ENCODE measurements at places on chromosomes 2 and 18.

- no peak for DNase-seq
Observed at GRCh38 chr2:128314348-128315121, 4.1 kb downstream of the HS6ST1 start.

DNA sequence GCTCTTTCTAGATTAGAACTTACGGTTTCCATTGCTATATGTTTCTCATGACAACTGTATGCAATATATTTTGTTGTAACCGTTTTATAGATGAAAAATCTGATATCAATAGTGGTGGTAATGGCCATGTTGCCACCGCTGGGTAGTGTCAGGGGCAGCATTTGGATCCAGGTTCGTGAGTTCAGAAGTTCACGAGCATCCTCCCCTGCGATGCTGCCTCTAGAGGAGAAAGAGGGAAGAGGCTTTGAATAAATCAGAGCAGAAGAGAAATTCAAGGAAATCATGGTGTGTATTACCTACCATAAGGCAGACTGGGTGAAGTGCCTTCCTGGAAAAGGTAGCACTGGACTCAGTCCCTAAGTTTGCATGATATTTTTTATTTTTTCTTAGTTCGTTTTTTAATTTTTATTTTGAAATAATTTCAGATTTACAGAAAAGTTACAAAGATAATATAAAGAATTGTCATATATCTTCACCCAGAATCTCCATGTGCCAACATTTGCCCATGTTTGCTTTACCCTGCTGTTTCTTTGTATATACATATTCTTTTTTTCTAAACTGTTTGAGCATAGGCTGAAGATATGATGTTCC lies 3.3 kb upstream of the ZBTB7C start:
- DNase-seq, result no peak

DNA sequence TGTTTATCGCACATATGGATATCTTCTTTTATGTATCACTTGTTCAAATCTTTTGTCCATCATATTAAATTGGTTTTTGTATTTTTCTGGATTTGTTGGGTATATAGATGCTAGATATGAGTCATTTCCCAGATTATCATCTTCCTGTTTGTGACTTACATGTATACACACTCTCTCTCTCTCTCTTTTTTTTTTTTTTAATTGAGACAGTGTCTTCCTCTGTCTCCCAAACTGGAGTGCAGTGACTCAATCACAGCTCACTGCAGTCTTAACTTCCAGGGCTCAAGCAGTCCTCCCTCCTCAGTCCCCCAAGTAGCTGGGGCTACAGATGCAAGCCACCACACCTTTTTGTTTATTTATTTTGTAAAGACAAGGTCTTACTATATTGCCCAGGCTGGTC lies 43.8 kb downstream of the XIRP2 start:
- DNase-seq, result no peak

DNA sequence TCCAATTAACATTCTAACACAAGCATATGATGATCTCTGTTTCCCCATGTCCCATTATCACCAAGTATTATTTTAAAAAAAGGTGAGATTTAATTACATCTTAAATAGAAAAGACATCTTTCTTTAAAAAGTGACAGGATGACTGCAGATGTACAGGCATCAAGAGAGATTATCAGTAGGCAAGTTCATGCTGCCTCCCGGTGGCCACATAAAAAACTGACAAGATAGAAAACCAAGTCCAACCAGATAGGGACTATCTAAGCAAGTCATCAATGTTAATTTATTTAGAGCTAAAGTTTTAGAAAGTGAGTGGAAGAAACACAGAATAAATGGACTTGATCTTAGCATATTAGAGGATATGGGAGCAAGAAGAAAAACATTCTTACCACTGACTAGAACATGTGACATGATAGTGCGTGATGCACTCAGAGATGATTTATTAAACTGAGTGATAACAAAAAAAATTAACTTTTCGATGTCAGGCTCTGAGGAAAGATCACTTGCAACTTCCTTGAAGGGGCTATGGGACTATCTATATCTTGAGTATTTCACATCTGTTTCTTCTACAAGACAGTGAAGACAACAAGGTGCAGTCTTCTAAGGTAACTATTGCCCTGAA lies 5.4 kb upstream of the TDRD15 start:
- DNase-seq, result no peak

DNA sequence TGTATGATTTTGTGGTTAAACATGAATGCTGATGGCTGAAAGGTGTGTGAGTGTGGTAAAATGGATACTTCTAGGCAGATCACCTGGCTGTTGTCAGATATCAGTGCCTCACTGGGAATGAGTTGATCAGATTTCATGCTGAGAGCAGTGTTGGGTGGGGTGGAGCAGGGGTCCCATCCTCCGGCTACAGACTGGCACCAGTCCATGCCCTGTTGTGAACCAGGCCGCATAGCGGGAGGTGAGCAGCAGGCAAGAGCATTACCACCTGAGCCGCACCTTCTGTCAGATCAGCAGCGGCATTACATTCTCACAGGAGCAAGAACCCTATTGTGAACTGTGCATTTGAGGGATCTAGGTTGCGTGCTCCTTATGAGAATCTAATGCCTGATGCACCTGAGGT lies 78.7 kb downstream of the GLI2 start:
- no peak for DNase-seq

DNA sequence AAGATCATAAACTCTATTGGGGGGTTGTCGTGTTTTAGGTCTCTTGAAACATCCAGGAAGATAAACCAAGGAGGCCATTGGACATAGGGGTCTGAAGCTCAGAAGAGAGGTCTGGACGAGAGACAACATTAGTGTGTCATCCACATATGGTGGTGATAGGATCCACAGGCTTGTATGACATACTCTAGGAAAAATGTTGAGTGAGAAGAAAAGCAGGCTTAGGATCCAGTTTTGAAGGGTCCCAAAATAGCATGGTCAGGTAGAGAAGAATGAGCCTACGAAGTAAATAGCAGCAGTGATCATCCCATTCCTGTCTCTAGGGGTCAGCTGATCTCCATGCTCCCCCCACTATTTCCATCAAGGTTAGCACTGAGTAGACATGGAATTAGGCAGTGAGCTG lies 166.8 kb downstream of the ANKRD30B start:
- no peak for DNase-seq

DNA sequence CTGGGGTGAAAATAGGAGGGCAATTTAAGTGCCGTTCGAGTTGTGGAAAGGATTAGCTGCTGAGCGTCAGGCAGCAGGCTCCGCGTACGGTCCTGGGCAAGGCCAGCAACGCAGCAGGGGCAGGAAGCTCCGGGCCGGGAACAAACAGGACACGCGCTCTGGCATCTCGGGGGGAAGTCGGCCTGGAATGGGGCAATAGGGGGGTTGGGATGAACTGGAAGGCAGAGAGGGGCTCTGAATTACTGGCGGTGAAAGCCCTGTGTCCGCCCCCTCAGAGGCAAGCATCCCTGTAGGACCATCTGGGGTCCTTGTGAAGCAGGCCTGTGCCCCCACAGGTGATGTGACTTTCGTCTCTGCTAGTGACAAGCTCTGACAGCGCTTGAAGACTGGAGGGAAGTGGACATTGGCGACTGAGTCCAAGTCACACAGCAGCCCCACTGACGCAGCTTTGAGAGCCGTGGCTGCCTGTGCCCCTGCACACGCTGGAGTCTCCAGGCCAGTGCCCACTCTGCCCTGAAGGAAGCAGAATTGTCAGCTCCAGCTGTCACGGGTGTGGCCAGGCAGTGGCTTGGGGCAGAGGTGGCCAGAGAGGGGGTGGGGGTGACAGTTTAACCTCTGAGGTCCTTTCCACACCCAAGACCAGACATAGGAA lies 22.3 kb downstream of the GPR35 start:
- DNase-seq, result no peak

- no peak for DNase-seq
Observed at GRCh38 chr2:42743659-42743990, 20.3 kb downstream of the OXER1 start.

DNA sequence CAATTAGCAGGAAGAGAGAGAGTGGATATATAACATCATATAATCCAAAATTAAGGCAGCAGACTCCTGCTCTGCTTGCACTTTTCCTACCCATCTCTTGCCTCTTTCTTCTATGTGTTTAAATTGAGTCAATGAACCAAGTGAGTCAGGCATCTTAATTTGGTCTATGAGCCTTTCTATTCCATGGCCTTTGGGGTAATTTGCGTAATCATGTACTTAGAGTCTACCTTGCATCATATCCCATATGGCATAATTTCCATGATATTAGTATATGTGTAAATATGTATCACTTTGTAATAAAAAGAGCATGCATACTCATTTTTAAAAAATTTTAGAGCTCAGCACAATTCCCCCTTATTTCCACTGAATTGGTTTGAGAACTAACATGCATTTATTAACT lies 555.2 kb downstream of the STK39 start:
- no peak for DNase-seq

- DNase-seq, result no peak
Observed at GRCh38 chr2:239386872-239387445, 13.9 kb downstream of the HDAC4 start.

- DNase-seq, result peak; percentile 92
Observed at GRCh38 chr2:191020221-191020741, 6.3 kb upstream of the STAT1 start.

- DNase-seq, result no peak
Observed at GRCh38 chr2:82814146-82814545, 1644.9 kb downstream of the SUCLG1 start.

DNA sequence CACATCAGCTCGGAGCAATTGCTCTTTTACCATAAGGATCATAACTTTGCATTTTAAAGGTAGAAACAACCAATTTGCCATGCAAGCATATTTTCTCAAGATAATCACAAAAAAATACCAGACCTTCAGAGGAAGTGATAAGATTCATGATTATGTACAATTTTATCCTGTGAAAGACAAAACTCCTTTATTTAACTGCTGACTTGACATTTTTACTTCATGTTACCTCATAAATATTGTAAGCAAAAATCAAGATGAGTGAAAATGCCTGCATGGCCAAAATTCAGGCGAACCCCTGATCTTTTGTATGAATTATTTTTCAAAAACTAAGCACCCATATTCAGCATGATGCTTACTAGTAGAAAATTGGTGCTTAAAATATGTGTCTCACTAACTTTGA lies 246.4 kb downstream of the CD226 start:
- no peak for DNase-seq

DNA sequence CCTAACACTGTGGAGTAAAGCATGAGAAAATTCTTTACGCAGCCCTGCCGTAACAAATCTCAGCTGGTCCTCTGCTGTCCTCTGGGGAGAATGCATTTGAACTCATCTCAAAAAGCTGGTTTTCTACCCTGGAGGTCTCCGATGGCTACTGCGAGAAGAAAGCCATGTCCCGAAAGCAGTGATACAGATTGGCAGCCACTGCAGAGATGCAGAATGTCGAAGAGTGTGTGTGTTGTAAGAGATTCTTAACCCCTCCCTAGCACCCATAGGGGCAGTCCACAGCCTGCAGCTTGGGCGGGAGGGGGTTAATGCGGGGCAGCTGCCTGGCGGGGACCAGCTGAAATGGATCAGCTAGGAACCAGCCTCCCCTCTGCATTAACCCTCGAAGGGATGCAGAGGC lies 235.9 kb downstream of the ZNF516 start:
- DNase-seq, result no peak

DNA sequence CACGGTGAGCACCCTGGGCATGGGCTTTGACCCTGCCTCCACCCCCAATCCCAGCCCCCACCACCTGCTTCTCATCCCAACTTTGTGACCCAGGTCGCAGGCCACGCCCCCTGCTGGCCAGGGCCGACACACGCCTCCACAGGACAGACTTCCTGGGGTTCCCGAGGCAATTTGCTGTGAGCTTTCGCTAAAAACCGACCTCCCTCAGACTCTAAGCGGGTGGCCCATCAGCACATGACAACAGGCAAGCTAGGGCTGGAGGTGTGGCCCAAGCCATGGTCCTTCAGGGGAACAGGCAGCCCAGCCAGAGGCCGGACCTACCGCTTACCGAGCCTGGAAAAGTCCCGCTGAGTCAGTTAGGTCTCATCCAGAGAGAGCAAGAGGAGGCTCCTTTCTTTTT lies 31.9 kb downstream of the C1QL2 start:
- DNase-seq, result no peak

GRCh38 chr2:49858113-49858490 lies 703.8 kb upstream of the FSHR start:
- no peak for DNase-seq

DNA sequence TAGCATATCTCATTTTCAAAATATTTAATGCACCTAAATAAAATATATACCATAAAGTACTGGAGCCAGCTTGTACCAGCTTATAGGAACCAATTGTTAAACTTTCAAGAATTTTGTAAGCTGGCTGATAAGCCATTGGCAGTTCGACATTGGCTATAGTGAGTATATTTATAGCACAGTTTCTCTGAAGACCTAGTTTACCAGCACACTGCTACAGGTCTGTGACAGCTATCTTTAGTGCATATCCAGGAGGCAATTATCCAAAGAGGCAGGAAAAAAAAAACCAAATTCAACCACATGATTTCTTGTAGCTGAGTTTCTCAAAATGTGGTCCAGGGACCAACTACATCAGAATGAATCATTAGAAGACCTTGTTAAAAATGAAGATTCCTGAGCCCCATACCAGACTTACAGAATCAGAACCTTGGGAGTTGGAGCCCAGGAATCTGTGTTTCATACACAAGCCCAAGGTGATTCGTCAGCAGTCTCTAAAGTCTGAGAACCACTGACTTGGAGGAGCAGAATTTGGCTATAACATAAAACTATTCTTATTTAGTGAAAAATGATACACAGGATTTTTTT lies 279.0 kb upstream of the NRP2 start:
- no peak for DNase-seq

DNA sequence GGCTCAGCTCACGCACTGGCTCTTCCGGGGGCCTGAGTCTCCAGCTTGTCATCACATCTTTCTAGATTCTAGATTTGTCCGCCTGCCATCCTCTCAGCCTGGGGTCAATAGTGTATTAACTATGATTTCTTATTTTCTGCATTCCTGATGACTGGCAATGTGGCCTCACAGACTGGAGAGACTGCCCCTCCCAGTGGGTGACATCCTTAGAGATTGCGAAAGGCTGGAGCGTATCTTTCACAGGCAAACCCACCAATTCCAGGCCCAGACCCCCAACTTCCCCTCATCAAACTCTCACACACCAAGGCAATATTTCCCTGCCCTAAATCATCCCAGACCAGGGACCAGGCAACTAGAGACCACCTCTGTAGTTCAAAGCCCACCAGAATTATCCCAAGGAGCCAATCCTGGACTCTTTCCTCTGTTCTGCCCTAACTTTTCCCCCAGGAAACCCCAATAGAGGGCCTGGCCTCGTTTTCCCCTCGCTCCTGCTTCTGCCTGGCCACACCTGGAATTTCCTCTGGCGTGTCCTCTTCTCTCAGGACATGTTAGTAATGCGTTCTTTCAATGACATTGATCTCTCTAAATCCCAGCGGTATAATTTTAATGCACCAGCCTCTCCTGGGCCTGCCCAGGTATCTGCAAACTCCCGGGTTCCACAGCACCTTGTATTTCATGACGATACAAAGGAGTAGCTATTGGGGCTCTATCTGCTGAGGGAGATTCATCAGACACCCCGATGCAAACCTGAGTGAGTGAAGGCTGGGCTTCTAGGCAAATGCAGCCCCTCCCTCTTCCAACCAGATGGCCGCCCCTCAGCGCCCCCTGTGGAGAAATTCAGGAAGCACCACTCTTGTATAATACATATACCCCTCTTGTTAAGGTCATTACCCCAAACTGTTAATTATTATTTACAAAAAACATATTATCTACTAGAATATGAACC lies 2.4 kb upstream of the KCNF1 start:
- no peak for DNase-seq

GRCh38 chr2:74715880-74716279 lies 61.8 kb downstream of the SEMA4F start:
- no peak for DNase-seq

GRCh38 chr2:70842401-70842800 lies 6.8 kb upstream of the CD207 start:
- DNase-seq, result no peak

Measured in activated T-helper 1 cell treated with anti-CD3 and anti-CD28 coated beads, Interleukin-2, amount 50 U/mL, for 16 hours (primary cell).